Astrocyte of the spinal cord (primary cell): ENCODE measurements at places on chromosomes 2 and 18.

- DNase-seq: peak; percentile 6
Observed at GRCh38 chr2:24253303-24253919, 78.6 kb downstream of the FAM228A start.

GRCh38 chr2:19876751-19877150, 25.0 kb downstream of the TTC32 start:
- peak; percentile 18 for DNase-seq

GRCh38 chr18:66662632-66663031, 58.7 kb upstream of the CDH19 start:
- no peak for DNase-seq

DNA sequence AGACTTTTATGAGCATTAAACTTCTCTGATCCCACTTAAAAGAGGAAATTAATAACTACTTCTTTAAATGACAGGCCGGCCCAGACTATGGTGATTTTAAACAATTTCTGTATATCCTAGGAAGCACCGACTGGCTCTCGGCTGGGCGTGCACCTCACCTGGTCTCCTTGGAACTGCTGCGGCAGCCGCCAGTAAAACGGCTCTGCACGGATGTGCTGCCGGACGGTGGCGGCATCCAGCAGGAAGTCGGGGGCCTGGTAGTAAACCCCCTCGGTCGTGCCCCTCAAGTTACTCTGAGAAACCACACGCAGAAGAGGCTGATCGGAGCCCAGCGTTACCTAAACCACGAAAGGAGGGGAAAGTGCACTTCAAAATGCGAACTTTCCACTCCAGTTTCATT, 106.5 kb downstream of the LAMA1 start:
- DNase-seq: no peak

- peak; percentile 73 for DNase-seq
Observed at GRCh38 chr2:196486146-196486545, 153.4 kb upstream of the CCDC150 start.

DNA sequence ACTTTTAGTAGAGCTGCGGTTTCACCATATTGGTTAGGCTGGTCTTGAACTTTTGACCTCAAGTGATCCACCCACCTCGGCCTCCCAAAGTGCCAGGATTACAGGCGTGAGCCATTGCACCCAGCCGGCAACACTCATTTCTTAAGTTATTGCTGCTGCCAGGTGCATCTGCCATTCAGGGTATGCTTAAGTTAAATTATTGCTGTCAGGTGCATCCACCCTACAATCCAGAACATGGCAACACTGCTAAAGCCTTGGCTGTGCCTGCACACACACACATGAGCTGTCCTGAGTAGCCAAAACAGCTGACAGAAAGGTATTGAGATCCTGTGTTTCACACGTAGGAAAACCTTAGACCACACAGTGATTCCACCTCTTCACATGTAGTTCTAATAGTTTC, 148.2 kb downstream of the FAM161A start:
- DNase-seq: no peak

DNA sequence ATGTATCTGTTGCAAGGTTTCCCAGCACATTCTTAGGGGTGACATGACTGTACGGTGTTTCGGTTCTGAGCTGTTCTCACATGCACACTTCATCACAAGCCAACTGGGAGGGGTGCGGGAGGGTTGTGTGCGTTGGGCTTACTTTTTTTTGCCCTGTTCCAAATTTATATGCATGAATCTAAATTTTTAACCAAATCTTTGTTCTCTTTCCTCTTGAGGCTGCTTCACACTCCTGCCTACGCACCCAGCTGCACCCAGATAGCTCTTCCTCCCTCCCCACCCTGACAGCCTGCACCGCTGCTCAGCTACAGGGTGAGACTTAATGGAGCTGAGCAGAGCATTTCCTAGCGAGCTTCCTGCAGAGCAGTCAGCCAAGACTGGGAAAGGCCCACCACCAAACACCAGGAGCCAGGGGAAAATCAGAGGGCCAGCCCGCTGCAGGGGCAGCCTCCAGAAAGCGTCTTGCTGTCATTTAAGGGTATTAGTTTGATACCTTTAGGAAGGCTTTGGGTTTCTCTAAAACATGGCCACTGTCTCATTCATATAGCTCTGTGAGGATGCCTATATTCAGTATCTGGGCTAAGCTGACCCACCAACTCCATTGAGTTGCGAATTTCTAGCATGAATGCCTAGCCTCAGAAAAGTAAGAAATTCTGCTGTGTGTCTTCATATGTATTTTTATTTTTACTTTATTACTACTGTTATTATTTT, 84.5 kb downstream of the POU3F3 start:
- no peak for DNase-seq

GRCh38 chr2:159637988-159638501, 21.7 kb upstream of the BAZ2B start:
- peak; percentile 96 for DNase-seq

- DNase-seq: peak; percentile 28
Observed at GRCh38 chr2:159968279-159968900, 94.0 kb downstream of the PLA2R1 start.

DNA sequence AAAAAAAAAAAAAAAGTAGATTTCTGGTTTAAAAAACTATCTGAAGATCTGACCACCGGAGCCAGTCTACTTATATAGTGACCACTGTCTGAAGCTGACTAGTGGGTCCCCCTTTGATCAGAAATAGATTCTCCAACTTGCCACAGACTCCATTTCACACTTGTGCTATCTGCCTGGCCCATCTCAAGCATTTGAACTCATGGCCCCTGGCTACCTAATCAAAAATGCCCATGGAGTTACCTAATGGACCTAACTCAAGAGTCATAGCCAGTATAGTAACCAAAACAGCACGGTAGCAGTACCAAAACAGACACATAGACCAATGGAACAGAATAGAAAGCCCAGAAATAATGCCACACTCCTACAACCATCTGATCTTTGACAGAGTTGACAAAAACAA, 17.0 kb upstream of the ATL2 start:
- DNase-seq: no peak

DNA sequence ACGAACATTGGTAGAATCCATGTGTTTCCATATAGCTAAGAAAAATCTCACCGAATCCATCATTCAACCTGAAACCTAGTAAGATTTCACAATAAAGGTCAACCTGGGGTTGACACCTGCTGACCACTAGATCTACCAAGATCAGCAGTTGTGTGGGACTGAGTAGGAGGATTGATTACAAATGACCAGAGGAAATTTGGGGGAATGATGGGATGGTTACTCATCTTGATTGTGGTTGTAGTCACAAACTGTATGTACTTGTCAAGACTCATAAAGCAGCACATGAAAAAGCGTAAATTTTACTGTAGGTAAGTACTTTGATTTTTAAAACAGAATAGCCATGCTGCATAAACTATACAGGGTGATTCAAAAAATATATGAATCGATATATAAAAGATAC, 14.7 kb downstream of the DAPL1 start:
- DNase-seq: no peak

DNA sequence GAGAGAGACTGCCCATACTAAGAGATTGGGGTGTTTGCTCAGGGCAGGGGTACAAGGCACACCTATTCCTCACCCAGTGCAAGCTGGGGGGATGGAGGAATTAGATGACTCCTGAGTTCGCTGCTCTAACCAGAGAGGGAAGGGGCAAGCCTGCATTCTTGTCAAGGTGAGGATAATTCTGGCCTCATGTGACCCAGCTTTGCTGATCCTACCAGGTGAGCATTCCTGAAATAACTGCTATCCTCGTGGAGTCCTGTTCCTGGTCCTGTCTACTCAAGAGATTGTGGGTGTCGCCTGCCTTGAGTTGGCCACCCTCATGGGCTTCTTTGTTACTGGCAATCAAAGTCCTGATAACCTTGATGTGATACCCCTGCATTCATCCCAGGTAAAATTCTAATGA, 206.0 kb downstream of the SPP2 start:
- no peak for DNase-seq

- no peak for DNase-seq
Observed at GRCh38 chr2:212359425-212360067, 179.1 kb downstream of the ERBB4 start.

GRCh38 chr18:46158499-46158898, 54.3 kb downstream of the HAUS1 start:
- no peak for DNase-seq

- peak; percentile 40 for DNase-seq
Observed at GRCh38 chr18:59140302-59140885, 710 bp downstream of the SEC11C start.

GRCh38 chr2:208010506-208010905, 14.8 kb downstream of the PLEKHM3 start:
- no peak for DNase-seq

GRCh38 chr18:61001138-61001537, 332.1 kb upstream of the CDH20 start:
- DNase-seq: no peak

GRCh38 chr2:88582030-88582429, 45.2 kb downstream of the EIF2AK3 start:
- DNase-seq: no peak

- DNase-seq: peak; percentile 68
Observed at GRCh38 chr2:174764280-174765255, at the start of gene CHRNA1. Gene CHRNA1 (minus strand): TSS chr2:174764472. CDS start chr2:174764394, 78 bp downstream.

- no peak for DNase-seq
Observed at GRCh38 chr2:230225486-230225885, at the start of gene SP140. Gene SP140 (plus strand): TSS chr2:230225736. CDS start chr2:230225845, 109 bp downstream.

GRCh38 chr18:45557287-45557686, 58.0 kb upstream of the SLC14A2 start:
- no peak for DNase-seq

GRCh38 chr2:10721396-10722251, at the start of gene ATP6V1C2:
Gene ATP6V1C2 (plus strand): TSS chr2:10721630. CDS start chr2:10722850, 1,220 bp downstream.
- DNase-seq: no peak

DNA sequence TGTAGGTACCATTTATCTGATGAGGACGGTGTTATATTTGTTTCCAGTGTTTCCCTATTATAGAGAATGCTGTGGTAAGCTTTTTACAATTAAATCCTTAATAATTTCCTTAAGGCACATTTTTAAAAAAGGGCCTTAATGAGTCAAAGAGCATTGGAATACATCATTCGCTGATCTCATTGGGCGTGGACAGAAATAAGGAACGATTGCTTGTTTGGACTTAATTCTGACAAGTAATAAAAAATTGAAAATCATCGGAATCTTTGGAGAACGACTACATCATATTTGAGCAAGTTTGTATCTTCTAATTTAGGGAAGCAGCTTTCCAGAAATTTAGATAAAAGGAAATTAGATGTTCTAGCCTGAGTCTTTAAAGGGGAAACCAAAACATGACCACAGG, 11.3 kb downstream of the AGPS start:
- DNase-seq: no peak

GRCh38 chr2:671787-672605, 5.2 kb downstream of the TMEM18 start:
- no peak for DNase-seq

DNA sequence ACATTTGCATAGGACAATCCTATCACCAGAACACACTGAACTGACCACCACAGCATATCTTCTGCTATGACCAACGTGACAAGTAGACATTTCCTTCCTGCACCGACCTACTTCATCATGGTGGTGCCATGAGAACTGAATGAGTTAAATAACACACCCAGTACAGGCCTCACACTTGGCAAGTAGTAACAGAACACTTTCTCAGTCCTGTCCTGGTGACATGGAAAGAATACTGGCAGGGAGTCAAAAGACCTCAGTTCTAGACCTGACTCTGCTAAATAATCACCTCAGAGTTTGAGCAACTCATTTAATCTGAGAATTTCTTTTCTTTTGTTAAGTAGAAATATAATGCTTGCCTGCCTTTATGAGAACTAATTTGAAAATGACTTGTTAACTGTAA, 186.3 kb upstream of the SMAD7 start:
- no peak for DNase-seq

DNA sequence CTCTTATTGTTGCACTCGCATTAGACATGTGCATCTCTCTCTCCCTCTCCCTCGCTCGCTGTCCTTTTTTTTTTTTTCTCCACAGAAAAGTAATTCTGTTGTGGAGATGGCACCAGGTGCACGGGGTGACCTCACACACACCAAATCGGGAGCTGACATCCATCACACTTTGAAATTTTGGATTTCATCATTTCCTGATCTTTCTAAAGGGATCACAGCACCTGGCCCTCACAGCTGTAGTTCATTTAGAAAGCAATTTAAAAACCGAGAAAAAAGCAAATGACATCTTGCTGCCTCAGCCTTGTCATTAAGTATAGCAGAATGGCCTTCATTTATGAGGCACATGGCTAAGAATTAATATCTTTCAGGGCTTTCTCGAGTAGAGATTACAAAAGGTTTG, 717.2 kb downstream of the RNF144A start:
- DNase-seq: no peak

DNA sequence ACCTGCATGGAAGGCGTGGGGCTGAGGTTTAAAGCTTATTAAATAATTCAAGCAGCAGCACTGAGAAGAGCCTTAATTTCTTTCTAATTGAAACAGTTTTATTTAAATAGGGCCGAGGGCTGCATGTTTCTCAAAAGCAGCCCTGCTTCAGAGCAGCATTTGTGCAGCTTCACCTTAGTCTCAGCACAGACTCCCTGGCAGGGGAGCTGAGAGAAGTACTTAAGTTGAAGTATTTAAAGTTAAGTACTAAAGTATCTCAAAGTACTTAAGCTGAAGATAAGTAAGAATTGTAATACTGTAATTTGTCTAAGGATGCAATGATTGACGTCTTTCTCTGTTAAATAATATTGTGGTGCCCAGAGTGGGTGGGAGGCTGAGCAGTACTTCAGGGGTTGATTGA, 31.4 kb downstream of the IMPA2 start:
- DNase-seq: no peak

- DNase-seq: no peak
Observed at GRCh38 chr18:77054288-77054605, 78.3 kb downstream of the MBP start.
